Stimulated activated CD8-positive, alpha-beta memory T cell treated with anti-CD3 and anti-CD28 coated beads, Interleukin-4, amount 100 ng/mL, for 1 hour (primary cell): ENCODE measurements at places on chromosomes 5 and 9.
A peak's percentile ranks its signal among the peaks of the same experiment; 100 is the strongest.

- DNase-seq, result peak; percentile 35
Observed at GRCh38 chr5:52725065-52725746, 62.5 kb upstream of the ITGA1 start.

- DNase-seq, result no peak
Observed at GRCh38 chr5:54526604-54527288, 9.2 kb downstream of the SNX18 start.

GRCh38 chr5:135930029-135930948 lies 24.5 kb downstream of the LECT2 start:
- DNase-seq, result no peak

- no peak for DNase-seq
Observed at GRCh38 chr9:18639911-18640310, 166.0 kb downstream of the ADAMTSL1 start.

DNA sequence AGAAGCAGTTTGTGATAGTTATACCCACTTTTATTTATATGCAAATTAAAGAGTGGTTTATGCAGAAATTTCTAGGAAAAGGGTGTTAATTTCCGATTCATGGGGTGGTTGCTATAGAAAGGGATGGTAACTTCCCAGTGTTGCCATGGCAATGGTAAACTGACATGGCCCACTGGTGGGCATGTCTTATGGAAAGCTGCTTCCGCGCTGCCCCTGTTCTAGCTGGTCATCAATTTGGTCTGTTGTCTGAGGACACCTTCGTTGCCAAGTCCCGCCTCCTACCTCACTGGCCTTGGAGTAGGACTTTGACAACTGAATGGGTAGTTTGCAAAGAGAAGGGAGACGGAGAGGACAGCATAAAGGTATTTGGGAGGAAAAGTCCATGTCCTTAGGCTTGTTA lies 74.0 kb upstream of the SMIM23 start:
- DNase-seq, result no peak

DNA sequence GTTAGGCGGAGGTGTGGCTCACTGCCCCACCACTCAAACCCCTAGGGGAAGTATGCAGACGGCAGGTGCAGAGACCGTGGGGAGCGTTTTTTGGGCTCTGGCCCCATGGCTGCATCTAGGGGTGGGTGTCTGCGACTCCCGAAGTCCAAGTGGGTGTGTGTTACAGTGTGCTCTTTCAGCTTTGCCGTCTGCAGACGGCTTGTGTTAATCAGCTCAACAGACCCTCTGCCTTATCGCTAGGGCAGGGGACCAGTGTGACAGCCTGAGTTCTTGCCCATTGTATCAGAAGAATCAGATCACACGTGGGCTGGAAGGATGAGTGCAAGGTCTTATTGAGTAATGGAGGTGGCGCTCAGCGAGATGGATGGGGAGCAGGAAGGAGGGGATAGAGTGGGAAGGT lies 162.8 kb downstream of the ENC1 start:
- DNase-seq, result no peak

DNA sequence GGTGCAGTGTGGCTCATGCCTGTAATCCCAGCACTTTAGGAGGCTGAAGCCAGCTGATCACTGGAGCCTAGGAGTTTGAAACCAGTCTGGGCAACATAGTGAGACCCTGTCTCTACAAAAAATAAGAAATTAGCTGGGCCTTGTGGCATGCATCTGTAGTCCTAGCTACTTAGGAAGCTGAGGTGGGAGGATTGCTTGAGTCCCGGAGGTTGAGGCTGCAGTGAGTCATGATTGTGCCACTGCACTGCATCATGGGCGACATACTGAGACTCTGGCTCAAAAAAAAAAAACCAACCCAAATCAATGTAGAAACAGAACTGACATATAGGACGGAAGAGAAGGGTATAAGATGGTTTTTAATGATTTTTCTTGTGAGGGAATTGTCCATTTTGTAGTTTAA lies 27.7 kb downstream of the G3BP1 start:
- no peak for DNase-seq

DNA sequence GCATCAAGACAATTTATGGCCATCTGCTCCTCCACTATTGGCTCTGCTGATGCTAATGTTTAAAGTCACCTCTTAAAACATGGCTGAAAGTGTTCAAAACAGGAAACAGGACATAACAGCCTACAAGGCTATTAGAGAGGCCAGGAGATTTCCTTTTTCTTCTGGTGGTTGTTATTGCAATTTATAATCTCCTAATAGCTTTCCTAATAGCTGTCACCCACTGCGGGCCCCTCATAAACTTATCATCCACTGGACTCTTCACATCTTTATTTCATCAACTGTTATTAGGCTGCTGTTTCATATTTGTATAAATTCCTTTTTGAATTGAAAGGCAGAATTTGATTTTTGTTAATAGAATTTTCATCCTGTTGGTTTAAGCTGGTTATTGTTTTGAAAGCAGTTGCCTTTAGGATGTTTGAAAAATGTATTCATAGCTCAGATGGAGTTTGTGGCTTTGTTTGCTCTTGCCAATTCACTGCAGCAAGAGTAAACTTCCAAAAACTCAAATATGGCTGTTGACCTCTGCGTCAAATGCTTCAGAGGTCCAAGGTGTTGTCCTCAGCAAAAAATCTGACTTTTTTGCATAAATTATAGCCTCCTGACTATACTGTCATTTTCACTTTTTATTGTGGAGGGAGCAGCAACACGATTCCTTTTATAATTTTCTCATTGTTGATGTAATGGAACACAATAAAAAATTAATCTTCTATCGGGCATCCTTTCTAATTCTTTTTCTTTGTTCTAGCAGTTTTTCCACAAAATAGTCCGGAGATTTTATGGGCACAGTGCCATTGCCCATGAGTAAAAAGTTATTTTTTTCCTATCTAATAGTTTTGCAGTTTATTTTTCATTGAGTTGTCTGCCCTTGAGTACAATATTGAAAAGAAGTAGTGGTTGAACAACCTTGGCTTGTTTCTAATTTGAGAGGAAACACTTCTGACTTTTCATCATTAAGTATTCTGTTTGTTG lies 69.3 kb downstream of the MAT2B start:
- DNase-seq, result no peak

DNA sequence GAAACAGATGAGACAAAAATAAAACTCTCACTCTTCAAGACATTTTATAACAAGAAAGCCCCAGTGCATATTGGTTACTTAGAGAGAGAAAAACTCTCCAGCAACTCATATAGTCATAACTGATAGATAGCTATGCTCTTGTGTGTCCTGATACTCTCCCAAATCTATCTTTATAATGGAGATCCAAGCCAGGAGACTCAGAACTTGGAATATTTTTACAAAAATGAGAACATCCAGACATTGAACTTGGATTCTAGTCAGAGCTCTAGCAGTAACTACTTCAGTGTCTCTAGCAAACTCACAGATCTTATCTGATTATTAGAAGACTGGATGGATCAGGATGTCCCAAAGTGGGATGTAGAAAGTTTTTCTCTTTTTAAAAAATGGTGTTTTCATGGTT lies 412.7 kb upstream of the BRINP1 start:
- no peak for DNase-seq
